ENCODE measurements at places on chromosomes 7 and 10.

- no peak for DNase-seq
Measured at GRCh38 chr10:70906953-70907636, 18.7 kb upstream of the PCBD1 start.

DNA sequence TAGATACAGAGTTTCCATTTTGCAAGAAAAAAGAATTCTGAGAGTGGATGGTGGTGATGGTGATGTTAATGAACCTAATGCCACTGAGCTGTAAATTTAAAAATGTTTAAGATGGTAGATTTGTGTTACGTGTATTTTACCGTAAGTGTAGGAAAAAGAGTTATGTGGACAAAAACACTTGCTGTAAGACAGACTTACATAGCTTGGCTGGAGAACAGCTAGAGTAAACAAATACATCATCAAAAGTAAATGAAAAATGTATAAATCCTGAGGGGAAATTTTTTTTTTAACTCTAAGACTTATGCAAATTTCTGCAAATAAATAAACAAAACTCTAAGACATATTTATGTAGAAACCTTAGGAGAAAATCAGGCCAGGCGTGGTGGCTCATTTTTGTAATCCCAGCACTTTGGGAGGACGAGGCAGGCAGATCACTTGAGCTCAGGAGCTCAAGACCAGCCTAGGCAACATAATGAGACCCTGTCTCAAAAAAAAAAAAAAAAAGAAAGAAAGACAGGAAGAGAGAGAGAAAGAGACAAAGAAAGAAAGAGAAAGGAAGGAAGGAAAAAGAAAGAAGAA is 66.2 kb upstream of the CDK13 start:
- no peak for DNase-seq

- DNase-seq, result no peak
Measured at GRCh38 chr7:100464210-100464660, at the start of gene SPACDR. TSS of gene SPACDR (minus strand) at chr7:100464260. CDS start at chr7:100464025, 235 bp downstream.

DNA sequence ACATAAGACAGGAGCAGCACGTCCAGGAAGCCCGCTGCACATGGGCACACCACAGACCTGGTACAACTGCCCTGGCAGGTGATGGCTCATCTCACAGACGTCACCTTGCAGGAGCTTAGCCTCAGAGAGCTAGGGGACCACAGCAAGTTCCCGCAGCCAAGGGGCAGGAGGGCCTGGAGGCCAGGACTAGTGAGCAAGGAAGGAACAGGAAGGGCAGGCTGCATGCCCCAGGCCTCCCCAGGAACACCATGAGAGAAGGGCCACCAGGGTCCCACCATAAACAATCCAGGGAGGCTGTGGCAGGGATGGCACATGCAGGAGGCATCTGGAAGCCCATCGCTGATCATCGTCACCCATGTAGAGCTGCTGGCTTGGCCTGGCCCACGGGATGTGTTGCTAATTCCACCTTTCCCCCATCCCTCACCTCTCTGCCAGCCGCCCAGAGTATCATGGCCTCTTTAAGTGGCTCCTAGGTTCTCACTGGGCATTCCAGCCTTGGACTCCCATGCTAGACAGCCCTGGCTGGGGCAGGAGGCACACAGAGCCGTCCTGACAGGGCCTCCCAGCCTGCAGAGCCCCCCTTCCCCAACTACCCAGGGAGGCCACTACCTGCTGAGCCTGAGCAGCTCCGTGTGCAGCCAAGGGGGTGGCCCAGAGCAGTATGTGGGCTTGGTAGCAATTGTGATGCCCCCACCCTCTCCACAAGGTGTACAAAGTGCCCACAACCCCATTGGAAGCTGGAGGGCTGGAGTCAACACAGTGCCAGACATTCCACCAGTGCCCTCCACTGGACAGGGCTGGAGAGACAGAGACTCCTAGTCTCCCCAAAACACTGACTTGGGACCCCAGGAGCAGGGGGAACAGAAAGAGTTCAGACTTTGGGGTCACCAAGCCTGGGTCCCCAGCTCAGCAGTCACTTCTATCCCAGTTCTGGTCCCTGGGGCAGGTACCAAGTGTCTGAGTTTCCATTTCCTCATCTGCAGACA is 35.5 kb downstream of the GRID1 start:
- DNase-seq, result no peak

GRCh38 chr7:116547347-116547746 is 22.5 kb downstream of the CAV1 start:
- no peak for DNase-seq

DNA sequence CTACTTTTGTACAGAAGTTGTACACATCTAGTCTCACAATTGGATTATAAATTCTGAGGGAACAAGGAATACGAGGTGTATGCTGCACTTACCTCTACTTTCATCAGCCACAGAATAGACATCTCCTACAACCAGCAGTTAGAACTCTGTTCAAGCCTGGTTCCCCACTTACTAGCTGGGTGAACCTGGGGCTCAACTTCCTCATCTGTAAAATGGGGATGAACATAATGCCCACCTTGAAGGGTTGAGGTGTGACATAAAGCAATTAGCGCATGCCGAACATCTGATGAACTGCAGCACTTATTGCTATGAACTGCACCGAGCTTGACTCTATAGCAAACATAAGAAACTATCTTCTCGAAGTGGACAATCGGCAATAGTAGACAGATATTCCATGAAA is 25.3 kb downstream of the XPNPEP1 start:
- no peak for DNase-seq

- no peak for DNase-seq
Measured at GRCh38 chr10:81978238-81978637, 103.2 kb downstream of the NRG3 start.

GRCh38 chr10:49571388-49571787 is 32.5 kb upstream of the ERCC6 start:
- no peak for DNase-seq

All from stimulated activated CD8-positive, alpha-beta memory T cell treated with anti-CD3 and anti-CD28 coated beads, Interleukin-7, amount 100 ng/mL, for 1 hour (primary cell).